ENCODE measurements at places on chromosomes 12 and 14. TPM values are rescaled to one million over a fixed set of nuclear protein-coding genes. Genes with fewer than 3 reads are reported as not detected.

DNA sequence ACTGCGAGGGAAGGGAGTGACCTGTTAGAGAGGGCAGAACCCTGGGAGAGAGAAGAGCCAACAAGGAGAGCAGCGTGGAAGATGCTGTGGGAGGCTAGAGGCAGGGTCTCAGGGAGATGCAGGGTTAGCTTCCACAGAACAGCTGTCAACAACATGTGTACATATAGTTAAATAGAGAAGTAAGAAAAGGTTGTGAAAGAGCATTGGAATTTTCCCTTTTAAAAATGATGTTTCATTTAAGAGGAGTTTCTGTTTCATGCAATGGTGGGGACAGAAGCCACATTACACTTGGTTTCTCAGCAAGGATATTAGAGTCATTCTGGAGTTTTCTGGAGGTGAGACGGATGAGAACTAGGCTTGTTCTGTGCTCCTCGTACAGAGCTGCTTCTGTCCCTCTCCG, 23.8 kb upstream of the TBC1D30 start:
- DNase-seq = no peak

SLC7A8 gene
- not detected for total RNA-seq

GRCh38 chr12:131242741-131243496, 289.2 kb downstream of the ADGRD1 start:
- DNase-seq = no peak

GRCh38 chr12:3980504-3981272, 107.5 kb upstream of the PARP11 start:
- DNase-seq = no peak

Measured in activated T-helper 1 cell treated with anti-CD3 and anti-CD28 coated beads, Interleukin-12 subunit alpha, Interleukin-12 subunit beta, Interleukin-2, Interleukin-4 antibody, amounts not matched to agents 30 ng/mL and 10 ng/mL and 1 ng/mL, durations not matched to agents 14 hours and 24 hours and 36 hours (primary cell).